ENCODE measurements at places on chromosomes 2 and 18.

GRCh38 chr18:50793641-50794565 lies 25.9 kb downstream of the MRO start:
- DNase-seq: no peak

GRCh38 chr18:32867936-32868335 lies 95.1 kb upstream of the KLHL14 start:
- DNase-seq: no peak

DNA sequence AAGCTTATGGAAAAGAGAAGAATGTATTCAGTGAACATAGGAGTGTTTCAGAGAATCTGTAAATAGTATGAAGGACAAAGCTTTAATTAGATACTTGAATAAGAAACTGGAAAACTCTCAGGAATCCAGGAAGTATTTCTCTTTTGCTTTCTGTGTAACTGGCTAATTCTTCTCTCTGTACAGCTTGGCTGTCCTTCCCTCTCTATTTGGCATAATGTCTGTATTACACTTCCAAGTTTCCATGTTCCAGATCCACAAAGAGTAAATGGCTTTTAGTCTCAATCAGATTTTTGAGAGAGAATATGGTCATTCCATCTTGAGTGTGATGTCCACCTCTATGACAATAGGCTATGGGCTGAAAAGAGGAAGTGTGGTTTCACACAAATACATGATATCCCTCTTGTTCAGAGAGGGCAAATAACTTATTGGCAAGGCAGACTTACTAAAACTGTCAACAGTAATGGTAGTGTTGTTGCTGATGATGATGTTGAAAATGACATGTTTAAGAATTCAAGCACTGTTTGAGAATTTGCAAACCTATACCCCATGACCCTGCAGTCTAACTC lies 129.2 kb upstream of the ERBB4 start:
- no peak for DNase-seq

- no peak for DNase-seq
Measured at GRCh38 chr2:109497463-109497862, 116.3 kb downstream of the SEPTIN10 start.

DNA sequence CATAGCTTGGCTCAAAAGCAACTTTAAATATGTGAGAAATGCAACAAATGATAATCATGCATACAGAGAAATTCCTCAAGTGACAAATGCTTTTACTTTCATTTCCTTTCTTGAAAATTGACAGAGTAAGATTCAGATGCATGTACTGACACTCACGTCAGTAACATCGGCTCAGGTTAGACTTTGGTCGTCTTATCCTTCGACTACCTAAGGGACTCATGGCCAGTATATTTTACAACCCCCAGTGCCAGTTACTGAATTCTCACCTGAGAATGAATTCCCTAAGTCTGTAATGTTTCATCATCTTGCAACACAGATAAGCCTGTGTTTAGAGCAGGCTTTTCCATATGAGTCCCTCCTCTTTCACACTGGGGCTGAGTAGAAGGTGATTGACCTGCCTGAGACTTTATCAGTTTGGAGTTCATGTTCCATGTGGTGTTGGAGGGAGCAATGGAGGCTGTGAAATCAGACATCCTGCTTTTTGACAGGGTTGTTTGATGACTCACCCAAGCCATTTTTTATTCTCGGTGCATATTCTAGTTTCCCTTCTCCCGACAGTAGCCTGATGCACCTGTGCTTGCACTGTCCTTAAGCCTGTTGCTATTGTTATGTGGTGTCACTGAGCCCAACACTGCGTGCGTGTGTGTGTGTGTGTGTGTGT lies 30.5 kb upstream of the ATP8B1 start:
- no peak for DNase-seq

DNA sequence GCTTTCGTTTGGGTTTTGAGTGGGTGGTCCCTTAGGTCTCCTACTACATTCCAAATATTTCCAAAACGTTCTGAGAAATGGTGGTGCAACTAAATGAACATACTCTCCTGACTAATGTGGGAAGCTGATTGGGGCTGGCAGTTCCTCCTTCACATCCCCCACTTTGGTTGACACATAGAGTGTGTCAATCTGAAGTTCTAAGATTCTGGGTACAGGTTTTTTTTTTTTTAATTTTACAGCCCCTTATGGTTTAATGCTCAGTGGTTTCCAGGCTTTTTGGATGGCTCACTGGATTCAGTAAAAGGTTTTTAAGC lies 58.4 kb upstream of the ITGB6 start:
- DNase-seq: no peak

DNA sequence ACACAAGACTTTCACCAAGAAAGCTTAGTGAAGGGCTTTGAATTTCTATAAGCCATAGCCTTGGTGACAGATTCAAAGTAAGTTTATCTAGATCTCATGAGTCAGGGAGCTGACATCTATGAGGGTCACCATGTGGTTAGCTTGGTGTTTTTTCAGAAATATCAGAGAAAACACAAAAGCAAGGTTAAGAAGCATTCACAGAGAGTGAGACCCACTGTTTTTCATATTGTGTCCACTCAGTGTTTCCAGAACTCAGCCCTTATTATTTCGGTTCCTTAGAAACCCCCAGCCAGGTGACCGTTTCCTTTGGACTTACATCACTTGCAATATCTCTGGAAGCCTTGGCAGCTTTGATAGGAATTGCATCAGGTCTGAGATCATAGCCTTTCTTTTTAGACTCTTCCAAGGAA lies 76.6 kb downstream of the NEB start:
- no peak for DNase-seq

- DNase-seq: no peak
Measured at GRCh38 chr2:127084611-127085316, 22.2 kb downstream of the BIN1 start.

Data from amniotic stem cell (primary cell).